ENCODE measurements at places on chromosomes 4 and X.

DNA sequence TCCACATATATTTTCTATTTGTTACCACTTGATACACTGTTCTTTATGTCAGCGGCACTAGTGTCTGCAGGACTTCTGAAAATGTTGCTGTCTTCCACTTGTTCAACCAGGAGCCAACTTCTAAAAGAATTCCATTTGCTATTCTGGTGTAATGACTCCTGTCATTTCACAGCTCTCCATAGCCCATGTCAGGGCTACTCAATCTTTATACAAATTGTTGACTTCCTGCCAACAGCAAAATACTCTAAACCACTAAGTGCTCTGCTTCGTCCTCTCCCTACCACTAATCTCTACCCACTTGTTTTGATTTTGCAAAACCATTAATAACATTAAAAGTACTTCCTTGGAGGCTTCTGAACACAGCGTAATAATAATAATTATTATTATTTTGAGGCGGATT is 7.2 kb downstream of the CTSO start:
- no peak for DNase-seq

DNA sequence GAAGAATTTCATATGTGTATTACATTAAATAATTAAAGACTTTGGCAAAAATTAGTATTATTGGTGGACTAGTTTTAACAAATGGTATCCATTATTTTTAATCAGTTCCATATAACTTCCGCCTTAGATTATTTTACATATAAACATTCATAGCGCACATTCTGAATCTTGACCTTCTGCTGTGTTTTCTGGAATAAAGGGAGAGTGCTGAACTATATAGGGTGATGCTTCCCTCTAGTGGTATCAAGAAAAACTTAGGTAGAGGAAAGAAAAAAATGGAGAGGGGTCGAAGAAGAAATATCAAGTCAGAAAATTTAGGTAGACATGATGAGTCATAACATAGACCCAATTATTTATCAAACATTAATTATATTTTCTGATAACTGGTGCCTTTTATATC is 155.6 kb upstream of the PACRGL start:
- DNase-seq = peak; percentile 57

DNA sequence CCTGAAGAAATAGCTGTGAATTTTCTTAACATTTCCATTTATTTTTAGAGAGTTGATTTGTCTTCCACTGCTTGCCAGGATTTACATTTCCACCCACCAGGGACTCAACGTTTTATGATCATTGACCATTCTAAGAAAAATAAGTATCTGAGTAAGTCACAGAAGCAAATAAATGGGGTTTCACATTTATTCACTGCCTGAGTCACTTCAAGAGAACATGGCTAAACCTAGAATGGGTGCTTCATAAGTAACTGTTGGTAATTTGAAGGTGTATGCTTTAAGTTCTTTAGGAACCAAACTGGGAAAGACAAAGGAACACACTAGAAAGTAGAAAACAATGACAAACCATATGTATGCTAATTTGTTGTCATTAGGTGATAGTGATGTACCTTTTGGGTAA is 43.2 kb upstream of the GRIA3 start:
- DNase-seq = no peak

DNA sequence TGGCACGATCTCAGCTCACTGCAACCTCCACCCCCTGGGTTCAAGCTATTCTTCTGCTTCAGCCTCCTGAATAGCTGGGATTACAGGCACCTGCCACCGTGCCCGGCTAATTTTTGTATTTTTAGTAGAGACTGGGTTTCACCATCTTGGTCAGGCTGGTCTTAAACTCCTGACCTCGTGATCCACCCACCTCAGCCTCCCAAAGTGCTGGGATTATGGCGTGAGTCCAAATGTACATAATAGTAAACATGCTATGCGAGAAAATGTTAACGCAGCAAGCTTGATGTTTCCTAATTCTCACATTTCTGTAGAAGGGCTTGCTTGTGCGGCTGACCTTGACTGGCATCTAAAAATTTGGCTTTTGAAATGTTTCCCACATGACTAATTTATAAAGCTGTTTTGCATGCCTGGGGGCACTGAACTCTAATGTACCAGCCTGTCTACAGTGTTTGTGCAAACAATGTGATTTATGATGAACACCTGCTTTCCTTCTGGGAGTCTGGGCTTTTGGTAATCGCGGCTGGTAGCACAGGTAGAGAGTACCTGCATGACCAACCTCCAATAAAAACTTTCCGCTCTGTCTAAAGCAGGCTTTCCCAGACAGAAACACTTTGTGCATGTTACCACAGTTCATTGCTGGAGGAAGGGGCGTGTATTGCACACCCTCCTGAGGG is 216.8 kb downstream of the IL15 start:
- DNase-seq = no peak

GRCh38 chr4:142741995-142742394 is 104.1 kb downstream of the INPP4B start:
- DNase-seq = no peak
